Putamen (tissue), 1 donor: ENCODE measurements at places on chromosomes 11 and 22.

GRCh38 chr22:31272522-31273446 lies 19.5 kb downstream of the PIK3IP1 start:
- DNase-seq, result peak; percentile 47

DNA sequence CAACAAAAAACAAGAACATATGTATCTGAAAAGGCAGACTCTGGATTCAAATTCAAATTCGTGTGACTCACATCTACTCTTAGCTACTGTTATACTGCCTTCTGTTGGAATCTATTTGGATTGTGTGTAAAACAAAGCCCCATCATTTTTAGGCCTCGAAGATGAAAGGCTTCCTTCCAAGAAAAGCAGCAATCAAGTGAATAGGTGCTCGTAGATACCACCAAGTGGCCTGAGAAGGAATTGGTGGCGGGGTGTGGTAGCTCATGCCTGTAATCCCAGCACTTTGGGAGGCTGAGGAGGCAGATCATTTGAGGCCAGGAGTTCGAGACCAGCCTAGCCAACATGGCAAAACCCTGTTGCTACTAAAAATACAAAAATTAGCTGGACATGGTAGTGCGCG lies 4.2 kb downstream of the GRAMD1B start:
- no peak for DNase-seq

DNA sequence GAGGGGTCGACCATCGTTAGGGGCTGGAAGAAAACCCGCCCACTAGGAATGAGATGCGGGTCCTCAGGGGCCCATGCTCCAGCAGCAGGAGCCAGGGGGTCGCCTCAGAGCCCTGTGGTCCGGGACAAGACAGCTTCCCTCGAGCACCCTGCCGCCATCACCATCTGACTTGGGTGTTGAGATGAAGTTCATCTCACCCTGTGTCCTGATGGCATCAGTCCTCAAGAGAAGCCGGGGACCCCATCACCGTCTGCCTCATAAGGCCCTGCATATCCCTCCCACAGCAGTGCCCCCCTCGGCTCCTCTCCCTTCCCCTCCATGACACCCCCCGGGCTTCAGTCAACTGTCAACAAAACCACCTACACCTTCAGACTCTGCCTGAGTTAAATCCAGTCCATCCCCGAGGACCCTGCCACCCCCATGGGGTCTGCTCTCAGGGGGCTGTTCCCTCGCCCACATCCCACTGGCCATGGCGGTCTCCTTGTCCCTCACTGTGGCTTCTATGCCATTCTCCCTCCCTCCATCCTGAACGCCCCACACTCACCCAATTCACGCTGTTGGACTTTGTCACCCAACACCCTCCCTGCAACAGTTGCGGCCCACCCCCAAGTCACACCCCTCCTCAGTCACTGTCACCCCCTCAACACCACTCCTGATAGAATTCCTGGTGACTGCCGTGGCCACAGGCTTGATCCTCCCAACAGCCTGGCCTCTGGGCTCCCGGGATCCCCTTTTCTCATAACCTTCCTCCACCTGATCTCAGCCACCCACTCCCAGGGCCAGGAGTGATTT lies 87.7 kb upstream of the RTL6 start:
- no peak for DNase-seq

DNA sequence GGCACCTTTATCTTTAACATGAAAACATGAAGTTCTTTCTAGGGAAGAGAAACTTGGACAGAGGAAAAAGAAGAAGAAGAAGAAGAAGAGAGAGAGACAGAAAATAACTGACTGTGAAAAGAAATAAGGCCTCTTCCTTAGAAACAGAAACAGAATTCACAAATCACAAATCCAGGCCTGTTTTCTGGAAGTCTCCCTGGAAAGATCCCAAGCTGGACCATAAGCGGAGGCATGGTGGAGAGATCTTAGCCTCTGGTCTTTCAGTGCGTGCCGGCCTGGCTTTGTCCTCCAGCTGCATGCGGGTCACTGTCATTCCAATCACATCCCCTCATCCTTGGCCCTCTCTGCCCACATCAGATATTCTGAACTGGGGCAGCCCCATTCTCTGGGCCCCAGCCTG lies 6.9 kb downstream of the FXYD6 start:
- DNase-seq, result no peak

GRCh38 chr11:69813839-69814238 lies 5.4 kb downstream of the FGF3 start:
- no peak for DNase-seq

DNA sequence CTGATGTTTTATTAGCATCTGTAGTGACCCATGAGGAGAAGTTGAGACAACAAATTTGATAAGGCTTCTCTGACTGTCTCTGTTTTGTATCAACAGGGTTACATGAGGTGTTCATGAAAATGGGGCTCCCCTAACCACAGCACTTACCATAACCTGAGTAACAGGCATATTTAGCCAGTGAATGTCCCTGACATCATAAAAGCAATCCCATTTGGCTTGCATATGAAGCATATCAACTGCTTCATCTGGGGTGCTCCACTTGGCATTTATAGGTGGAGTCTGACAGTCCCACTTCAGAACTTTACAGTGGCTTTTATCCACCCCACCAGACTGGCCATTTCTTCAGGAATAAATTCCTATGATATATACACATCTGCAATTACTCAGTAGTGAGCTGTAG lies 257.6 kb downstream of the LUZP2 start:
- no peak for DNase-seq

DNA sequence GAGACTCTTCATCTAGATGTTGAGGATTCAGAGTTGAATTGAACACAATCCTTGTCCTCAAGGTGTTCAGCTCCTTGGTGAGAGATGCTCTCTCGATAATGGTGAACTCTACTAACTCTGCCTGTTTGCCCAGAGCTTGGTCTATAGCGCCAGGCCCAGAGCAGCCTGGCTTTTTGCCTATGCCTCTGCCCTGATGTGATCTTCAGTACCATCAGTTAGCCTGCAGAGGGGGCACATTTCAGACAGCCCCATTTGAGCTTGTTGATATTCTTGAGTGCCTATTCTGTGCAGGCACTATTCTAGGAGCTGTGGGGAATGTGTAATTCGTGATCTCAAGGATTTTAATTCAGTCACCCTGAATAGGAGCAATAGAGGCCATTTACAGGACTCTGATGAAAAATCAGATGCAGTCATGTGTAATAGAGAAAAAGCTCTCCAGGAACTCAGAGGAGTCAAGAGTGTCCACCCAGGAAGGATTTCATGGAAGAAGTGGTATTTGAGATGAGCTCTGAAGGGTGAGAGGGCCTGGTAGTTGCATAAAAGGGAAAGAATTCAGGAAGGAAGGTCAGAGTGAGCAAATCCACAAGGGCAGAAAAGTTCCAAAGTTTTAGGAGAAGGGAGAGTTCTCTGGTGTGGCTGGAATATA lies 19.3 kb downstream of the GTPBP1 start:
- peak; percentile 83 for DNase-seq

DNA sequence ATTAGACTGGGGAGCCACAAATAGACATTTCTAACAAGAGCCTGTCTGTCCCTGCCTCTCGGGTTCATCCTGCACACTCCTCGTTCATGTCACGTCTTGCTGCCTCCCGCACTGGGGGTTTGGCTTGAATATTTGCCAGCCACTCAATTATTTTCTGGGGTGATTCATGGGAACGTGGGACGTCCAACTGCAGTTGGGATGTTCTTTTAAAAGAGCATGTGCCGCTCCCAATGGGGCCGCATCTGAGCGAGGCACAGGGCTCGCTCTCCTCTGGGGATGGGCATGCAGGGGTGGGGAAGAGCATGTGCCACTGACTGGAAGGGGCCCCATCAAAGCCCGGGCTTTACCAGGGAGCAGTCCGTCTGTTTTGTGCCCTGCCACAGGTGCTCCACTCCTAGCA lies 43.4 kb downstream of the PARVG start:
- peak; percentile 19 for DNase-seq

DNA sequence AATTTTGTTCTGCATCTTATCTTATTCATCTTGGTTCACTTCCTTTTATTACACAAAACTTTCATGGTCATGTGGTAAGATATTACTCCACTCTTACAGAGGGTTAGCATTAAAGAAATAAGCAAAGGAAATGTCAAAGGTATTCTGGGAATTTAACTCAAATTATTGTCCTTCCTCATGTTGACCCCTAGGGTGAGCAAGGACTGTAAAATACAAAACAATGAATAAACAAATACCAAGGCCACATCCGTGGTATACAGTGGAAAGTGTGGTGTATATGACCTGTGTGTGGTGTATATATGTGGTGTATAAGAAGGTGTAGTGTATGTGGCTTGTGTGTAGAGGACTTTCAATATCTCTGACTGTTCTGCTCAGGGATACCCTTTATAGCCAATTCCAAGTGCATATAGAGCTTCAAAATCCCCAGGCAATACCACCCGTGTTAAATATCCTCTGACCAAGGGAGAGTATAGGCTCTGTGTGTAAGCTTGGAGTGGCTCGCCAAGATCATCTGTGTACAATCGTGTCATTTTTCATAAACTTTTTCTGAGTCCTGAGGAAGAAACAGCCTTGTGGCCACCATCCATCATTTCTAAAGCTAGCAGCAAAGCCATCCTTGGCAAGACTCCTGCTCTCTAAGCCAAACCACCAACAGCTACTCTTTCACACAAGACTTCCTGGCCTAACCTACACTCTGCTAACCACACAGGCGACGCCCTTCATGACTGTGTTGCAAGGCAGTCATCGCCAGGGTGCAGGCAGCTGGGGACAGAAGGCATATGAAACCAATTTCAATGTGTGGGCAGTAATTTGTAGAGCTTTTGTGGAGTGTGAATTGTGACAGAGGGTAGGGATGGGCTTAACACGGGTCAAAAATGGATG lies 548.0 kb downstream of the ETS1 start:
- no peak for DNase-seq

DNA sequence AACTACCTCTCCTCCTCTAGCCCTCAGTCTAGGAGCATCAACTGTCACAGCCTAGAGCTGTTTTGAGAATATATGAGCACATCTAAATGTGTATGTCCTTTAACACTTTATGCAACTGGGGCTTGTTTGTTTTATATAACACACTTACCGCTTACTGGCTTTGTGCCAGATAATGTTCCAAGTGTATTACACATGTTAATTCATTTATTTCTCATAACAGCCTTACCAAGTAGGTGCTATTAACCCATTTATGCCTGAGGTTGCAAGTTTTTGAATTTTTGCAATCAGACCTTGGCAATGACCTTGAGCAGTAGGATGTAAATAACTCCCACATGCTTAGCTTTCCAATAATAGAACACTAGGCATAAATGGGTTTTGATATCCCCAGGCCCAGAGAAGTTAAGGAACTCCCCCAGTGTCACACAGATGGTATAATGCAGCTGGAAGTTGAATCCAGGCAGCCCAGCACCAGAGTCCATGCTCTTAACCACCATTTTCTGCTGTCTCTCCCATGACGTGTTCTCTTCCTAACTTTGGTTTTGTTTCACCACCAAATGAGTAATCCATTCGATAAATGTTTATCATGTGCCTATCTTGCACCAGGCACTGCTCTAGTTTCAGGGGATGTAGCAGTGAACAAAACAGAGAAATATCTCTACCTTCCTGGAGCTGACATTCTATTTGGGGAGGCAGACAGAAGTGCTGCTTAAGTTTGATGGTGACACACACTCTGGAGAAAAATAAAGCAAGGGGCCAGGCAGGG lies 23.1 kb downstream of the PRDM11 start:
- DNase-seq, result no peak

DNA sequence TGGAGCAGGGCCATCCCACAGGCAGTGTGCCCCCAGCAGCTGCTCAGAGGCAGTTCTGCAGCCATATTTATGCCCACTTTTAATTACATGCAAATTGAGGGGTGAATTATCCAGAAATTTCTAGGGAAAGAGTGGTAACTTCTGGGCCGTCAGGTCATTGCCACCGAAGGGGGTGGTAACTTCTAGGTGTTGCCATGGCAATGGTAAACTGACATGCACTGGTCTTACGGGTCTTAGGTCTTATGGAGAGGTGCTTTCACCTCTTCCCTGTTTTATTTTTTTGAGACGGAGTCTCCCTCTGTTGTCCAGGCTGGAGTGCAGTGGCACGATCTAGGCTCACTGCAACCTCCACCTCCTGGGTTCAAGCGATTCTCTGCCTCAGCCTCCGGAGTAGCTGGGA lies 3.8 kb upstream of the TMEM134 start:
- no peak for DNase-seq

DNA sequence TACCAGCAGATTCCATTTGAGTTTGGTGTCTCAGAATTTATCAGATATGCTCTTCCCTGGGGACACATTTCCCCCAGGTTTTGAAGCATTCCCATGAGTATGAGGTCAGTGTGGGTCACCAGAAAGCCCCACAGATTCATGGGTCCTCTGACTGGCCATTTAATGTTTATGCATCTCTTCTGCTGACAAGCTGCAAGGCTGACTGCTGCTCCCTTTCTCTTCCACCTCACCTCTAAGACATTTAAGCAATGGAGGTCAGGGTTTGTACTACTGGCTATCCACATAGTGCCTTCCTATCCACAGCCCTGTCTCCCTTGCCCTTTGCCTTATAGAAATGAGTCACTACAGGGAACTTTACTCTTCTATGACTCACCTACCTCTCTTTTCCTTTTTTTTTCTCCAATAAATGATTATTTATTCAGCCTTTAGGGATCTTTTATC lies 106.0 kb upstream of the TIMP3 start:
- no peak for DNase-seq

DNA sequence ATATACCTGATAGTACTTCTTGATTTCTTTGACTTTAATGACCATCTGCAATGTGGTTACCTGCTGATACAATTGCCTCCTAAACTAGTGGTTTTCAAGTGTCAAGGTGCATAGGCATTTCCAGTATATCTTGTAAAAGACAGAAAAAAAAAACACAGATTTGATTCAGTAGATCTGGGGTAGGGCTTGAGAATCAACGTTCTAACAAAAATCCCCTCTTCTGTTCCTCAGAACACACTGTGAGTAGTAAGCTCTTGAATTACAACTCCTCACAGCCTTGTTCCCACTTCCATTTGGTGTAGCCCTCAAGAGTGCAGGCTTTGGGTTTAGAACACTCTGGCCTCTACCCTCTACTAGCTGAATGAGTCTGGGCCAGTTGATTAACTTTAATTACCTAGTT lies 78.0 kb upstream of the CTSC start:
- no peak for DNase-seq

DNA sequence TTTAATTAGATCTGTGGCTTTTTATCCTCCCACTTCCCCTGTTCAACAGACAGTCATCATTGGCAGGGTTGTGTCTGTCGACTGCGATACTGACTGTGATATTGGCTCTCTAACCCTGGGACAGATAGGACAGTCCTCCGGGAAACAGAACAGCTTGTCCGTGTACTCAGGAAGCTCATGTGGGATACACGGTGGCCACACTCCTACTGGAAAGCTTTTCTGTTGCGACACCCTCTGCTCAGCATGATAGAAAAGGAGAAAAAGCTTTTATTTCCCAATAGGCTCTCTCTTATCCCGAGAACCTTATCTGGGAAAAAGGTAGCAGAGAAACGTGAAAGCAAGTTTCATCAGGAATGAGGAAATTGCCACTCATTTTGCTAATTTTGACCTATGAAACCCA lies 60.4 kb upstream of the HSPA8 start:
- DNase-seq, result no peak

GRCh38 chr11:130023204-130023603 lies 20.6 kb upstream of the PRDM10 start:
- DNase-seq, result no peak

- no peak for DNase-seq
These were observed 166.9 kb upstream of the GRK3 start for GRCh38 chr22:25397616-25398015.

- no peak for DNase-seq
These were observed 5.2 kb downstream of the FXYD2 start for GRCh38 chr11:117819096-117820040.

- DNase-seq, result no peak
These were observed 108.3 kb downstream of the CTTN start for GRCh38 chr11:70506658-70506970.

GRCh38 chr11:128188346-128189004 lies 398.9 kb downstream of the ETS1 start:
- no peak for DNase-seq
